ENCODE measurements at places on chromosomes 16 and 17.

DNA sequence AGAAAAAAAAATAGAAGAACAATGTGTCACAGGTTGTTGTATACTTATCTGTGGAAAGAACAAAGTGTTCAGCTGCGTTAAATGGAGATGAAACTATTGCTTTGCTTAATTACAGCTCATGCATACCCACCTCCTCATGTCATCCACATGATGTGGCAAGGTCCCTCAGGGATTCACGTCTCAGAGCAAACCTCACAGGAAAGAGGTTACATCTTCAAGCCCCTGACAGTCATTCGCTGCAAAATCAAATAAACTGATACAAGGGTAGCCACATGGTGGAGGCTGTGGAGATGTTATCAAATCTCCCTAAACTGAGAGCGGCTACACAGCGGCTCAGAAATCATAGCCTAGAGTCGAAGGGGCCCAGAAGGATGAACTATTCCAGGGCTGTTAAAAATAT lies 21.1 kb downstream of the GINS3 start:
- DNase-seq, result no peak

- DNase-seq, result no peak
Measured at GRCh38 chr17:31494259-31495021, 103.0 kb downstream of the RAB11FIP4 start.

DNA sequence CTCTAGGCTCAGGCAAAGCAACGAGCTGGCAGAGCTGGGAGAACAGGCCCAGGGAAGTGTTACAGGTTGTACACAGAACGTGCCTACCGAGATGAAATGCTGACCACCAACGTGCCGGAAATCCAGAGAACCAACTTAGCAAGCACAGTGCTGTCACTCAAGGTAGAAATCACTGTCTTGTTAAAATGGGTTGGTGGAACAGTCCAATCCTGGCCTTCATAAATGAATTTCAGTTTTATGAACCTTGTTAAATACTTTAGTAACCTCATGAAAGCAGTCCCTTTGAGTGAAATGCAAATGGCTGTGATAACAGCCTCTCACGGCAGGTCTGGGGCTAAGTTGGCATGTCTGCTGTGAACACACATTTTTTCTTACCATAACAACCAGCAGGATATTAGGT lies 29.0 kb downstream of the ETV4 start:
- DNase-seq, result no peak

- no peak for DNase-seq
Measured at GRCh38 chr17:65074778-65075250, 18.3 kb upstream of the GNA13 start.

DNA sequence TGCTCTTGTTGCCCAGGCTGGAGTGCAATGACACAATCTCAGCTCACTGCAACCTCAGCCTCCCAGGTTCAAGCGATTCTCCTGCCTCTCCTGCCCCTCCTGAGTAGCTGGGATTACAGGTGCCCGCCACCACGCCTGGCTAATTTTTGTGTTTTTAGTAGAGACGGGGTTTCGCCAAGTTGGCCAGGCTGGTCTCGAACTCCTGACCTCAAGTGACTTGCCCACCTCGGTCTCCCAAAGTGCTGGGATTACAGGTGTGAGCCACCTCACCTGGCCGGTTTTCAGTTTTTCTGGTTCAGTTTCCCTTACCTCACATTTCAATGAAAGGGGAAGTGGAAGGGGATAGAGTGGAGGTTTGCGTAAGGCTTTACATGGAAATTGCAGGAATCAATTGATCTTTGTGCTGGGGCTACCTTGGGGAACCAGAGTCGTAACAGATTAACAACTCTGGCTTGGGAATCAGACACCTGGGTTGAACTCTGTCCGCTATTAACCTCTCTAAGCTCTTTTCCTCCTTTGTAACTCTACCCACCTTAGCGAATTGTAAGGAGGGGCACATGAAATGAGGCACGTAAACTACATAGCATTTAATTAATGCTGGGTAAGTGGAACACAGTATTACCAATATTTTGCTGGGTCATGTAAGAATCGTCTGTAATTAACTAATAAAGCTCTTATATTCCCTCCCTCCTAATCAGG lies 3.2 kb downstream of the MPV17L start:
- no peak for DNase-seq

GRCh38 chr16:19672378-19672777 lies 45.6 kb downstream of the KNOP1 start:
- DNase-seq, result no peak

DNA sequence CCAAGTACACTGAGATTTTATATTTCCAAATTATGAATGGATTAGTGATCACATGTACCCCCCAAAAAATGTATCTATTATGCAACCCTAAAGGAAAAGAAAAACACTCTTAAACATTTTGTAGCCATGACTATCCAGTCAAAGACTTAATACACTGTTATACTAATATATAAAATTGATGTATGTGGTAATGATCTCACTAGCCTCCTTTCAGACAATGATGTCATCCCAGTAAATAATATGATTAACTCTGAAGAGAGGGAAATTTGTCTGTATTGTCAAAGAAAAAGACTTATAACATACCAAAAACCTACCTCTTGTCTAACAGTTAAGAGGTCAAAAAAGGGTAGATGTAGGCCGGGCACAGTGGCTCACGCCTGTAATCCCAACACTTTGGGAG lies 80.7 kb downstream of the USP32 start:
- no peak for DNase-seq

- DNase-seq, result no peak
Measured at GRCh38 chr17:17044846-17045561, 2.7 kb downstream of the MPRIP start.

- no peak for DNase-seq
Measured at GRCh38 chr16:11354407-11354732, 9.1 kb downstream of the RMI2 start.

GRCh38 chr16:12089492-12090150 lies 113.1 kb downstream of the SNX29 start:
- DNase-seq, result peak; percentile 61

- no peak for DNase-seq
Measured at GRCh38 chr17:33124871-33125551, 133.4 kb downstream of the SPACA3 start.

DNA sequence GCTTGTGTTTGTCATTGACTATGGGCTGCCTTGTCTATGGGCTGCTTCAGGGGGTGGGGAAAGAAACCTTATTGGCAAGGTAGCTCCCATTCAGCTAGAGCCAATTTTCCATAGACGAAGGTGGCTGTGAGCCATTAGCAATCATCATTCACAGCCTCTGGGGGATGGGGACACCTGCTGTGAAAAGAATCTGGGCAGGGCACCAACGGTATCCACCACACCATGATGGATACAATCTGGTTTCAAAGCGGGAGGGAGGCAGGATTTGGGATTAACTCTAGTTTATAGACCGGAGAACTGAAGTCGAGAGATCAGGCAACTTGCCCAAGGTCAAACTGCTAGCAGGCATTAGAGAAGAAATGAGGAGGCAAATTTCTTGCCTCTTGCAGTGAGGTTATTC lies 182.3 kb downstream of the SHISA9 start:
- no peak for DNase-seq

DNA sequence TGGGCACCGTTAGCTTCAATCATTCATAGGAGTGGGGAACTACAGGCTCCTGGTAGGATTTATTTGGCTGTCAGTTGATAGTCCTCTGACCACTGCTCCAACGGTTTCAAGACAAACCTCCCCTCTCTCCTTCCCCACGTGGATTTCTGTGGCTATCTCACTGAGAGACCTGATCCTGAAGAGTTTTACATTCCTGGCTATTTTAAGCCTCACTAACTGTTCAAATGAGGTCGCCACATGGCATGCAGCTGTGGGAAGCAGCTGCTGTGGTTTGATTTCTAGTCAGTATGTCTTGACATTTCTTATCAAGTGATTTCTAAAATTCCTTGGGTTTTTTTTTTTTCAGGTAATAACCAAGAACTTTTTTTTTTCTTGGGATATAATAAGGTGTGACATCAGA lies 38.3 kb downstream of the CDK5R1 start:
- DNase-seq, result no peak

DNA sequence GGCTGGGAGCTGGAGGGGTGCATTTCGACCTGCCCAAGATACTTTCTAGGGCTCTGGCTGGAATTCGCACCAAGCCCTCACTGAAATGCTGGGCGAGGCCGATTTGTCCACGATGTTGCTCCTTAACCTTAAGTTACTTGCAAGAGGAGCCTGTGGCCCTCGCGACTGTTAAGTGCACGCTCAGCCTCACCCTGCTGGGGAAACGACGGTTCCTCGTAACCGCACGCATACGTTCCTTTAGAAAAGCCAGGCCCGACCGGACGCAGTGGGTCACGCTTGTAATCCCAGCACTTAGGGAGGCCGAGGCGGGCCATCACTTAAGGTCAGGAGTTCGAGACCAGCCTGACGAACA lies 607 bp upstream of the NCOR1 start:
- DNase-seq, result no peak

- DNase-seq, result peak; percentile 23
Measured at GRCh38 chr16:71807905-71808592, 585 bp downstream of the AP1G1 start.

DNA sequence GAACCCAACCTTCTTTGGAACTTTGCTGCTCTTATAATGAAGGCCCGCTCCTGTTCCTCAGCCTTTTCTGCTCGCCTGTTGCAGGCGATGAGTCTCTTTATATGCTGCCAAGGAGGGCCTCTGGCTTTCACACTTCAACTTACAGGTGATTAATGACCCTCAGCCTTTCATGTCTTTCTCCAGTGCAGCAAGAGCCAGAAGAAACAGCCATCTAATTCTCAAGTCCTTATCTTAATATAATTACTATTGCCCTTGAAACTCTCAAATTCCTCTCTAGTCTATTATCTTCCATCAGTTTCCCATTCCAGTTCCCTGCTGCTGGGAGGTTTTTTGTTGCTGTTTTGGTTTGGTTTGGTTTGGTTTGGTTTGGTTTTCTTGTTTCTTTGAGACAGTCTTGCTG lies 121.8 kb upstream of the MED13 start:
- DNase-seq, result no peak

GRCh38 chr17:28368306-28368831 lies 1.7 kb downstream of the VTN start:
- no peak for DNase-seq

GRCh38 chr17:75041656-75042280 lies 5.0 kb downstream of the ATP5PD start:
- DNase-seq, result no peak

GRCh38 chr17:37661400-37662014 lies 18.3 kb upstream of the DDX52 start:
- DNase-seq, result no peak

DNA sequence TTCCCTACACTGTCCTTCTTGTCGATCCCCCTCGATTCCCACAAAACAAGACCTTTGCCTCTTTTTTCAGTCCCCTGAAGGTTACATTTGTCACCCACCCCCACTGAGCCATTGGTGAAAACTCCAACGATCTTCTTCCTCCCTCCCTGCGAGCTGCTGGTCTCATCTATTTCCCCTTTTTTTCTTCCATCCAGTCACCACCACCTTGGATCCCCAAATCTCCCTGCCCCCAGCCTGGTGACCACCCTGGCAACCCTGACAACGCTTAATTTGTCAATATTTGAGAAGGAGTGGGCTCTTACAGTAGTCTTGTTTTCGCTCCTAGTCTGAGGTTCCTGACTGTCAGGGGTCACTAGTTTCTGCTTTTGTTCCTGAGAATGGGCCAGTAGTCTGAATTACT lies 62.9 kb downstream of the SMPD3 start:
- DNase-seq, result no peak

DNA sequence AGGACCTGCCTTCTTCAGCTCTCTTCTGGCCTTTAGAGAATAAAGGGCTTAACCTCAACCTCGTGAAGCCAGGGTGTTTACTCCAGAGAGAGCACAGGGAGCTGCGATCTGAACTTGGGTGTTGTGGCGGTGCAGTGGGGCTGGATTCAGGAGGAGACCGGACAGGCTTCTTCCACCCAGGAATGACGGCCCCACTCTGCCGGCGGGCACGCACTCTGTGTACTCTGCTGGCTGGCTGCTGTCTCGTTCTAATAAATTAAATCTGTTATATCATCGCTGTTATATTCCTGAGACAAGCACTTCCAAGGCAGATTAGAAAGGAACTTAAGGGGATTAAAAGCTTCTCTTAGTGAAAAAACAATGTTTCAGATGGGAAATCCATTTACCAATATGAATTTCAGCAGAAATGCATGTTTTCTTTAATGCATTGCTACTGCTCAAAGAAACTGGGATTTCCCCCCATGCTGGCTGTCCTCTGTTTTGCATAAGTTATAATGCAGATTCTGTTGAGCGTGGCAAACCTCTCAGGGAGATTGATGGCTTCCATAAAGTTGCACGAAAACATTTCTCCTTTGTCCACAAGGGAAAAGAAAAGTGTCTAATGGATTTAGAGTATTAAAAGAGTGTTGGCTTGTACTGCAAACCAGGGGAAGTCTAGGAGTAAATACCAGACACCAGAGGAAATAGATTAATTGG lies 168.6 kb upstream of the IRX3 start:
- DNase-seq, result no peak

DNA sequence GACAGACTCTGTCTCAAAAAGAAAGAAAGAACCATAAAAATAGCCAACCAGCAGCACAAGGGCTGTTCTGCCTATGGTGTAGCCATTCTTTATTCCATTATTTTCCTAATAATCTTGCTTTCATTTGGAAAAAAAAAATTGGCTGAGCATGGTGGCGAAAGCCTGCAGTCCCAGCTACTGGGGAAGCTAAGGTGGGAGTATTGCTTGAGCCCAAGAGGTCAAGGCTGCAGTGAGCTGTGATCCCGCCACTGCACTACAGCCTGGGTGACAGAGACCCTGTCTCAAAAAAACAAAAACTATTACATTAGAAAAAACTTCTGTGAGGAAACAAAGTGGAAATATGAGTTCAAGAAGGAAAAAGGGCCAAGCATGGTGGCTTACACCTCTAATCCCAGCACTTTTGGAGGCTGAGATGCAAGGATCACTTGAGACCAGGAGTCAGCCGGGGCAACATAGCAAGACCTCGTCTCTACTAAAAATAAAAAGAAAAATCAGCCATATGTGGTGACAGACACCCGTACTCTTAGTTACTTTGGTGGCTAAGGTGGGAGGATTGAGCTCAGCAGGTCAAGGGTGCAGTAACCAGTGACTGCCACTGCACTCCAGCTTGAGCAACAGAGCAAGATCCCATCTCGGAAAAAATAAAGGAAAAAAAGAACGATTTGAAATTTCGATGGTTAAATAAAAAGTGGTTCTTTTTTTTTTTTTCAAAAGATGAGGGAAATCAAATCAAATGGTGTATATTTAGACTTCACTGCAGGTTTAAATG lies 2.5 kb downstream of the DCAKD start:
- no peak for DNase-seq

GRCh38 chr17:10646392-10646990 lies 10.6 kb downstream of the MYH3 start:
- DNase-seq, result no peak

Data from 8988T (cell line).